Epithelial cell of proximal tubule (primary cell): ENCODE measurements at places on chromosomes 4 and X.

DNA sequence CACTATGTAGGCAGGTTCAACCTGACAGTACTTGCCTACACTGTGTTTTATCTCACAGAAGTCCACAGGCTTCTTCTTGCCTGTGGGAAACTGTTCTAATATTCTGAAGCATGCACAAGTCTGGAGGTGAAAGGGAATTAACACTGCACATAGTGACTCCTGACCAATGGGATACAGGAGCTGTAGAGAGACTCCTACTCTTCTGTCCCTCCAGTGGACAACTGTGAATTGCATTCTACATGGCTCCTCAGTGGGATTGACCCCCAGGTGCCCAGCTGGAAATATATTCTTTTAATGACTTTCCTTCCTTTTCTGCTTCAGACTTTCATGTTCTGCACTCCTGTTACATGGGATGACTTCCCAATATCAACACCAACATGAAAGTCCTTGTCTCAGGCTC, 8.2 kb upstream of the YIPF6 start:
- no peak for DNase-seq

GRCh38 chr4:26558166-26558895, 25.6 kb upstream of the TBC1D19 start:
- DNase-seq: no peak

- no peak for DNase-seq
These were observed 1347.0 kb upstream of the AGA start for GRCh38 chr4:178789279-178789678.

DNA sequence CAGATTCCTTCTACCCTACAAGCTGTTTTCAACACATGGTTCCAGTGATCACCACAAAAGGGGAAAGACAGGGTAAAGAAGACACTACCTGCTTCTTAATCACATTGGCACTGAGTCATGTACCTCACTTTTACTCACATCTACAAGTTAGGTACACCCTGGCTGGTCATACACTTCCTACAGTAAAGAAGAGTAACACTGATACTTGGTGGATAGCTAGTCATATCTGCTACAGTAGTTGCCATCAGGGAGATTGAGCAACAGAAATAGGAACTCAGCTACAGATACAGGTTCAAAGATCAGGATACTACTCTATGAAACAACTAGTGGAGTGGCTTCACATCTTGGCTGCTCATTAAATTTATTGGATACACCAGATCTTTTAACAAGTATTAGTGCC, 105.4 kb upstream of the DIAPH2 start:
- no peak for DNase-seq

DNA sequence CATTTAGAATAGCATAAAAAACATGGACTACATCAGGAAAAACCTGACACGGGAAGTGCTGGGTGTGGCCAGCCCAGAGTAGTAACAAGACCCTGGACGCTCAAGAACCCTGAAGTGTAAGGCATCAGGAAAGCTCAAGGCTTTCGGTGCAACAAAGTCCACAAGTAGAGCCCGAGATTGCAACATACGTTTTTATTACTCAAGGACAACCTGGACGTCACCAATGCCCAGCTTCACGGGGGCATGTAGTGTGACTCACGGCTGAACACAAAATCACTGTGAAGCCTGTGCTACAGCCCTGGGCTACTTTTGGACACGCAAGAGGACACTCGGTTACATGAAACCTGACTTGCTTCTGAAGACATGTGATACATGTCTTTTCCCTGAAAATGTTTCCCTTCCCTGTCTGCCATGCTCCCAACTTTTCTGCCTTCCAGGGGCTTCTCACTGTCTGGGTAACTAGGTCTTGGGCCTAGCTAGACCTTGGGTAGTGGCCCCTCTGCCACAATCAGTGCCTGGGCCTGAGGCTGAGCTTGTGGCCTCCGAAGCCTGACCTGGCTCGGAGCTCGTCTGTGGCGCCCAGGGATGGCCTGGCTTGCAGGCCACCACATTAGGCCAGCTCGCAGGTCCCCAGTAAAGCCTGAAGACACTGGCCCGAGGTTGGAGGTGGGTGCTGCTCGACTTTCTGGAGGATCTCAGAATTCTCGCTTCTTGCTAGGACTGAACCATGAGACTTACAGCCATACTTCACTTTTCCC, 9.2 kb downstream of the IRAK1 start:
- no peak for DNase-seq

GRCh38 chrX:9765737-9766097, at the start of gene GPR143:
Gene GPR143, minus strand, starts transcription at chrX:9765847. Its CDS starts 30 bp downstream, at chrX:9765817.
- DNase-seq: no peak

- DNase-seq: no peak
These were observed 168.5 kb upstream of the STK26 start for GRCh38 chrX:131854581-131854980.

- DNase-seq: no peak
These were observed 46.6 kb downstream of the FAM193A start for GRCh38 chr4:2583092-2583491.

GRCh38 chr4:24382381-24382780, 202.0 kb downstream of the DHX15 start:
- peak; percentile 88 for DNase-seq

DNA sequence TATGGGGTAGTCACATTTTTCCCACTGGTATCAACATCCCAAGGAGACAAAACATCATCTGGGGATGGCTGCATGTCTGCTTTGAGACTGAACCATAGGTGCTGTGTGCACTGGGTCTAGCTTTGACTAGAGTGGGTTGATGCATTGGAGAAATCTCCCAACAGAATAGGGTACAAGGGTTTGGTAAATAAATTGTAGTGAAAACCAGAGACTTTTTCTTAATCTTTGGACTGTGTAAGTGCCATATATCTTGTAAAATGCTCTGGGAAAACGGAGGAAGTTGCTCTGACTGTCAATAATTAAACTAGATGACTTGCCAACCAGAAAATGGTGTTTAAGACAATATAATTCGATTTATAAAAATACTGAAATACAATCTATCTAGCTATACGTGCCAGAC, 1064.0 kb upstream of the SLIT2 start:
- no peak for DNase-seq

GRCh38 chr4:121778991-121779628, 14.1 kb upstream of the SMIM43 start:
- DNase-seq: no peak

DNA sequence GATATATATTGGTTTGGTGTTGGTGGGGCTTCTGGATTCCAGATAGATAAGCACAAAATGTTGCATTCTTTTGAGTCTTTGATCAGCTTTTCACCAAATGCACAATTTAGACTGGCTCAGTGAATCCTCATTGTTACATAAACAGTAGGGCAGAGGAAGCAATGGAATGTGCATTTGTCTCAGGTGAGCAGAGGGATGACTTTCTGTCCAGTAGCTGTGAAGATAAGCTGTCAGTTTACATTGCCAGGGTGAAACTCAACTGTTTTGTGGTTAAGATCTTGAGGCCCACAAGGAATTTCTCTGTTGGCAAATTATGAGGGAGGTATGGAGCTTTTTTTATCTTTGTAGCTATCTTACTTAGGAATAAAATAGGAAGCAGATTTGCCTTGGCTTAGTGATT, 168.0 kb downstream of the GALNTL6 start:
- no peak for DNase-seq

GRCh38 chrX:2657532-2658113, 33.5 kb upstream of the CD99 start:
- no peak for DNase-seq

DNA sequence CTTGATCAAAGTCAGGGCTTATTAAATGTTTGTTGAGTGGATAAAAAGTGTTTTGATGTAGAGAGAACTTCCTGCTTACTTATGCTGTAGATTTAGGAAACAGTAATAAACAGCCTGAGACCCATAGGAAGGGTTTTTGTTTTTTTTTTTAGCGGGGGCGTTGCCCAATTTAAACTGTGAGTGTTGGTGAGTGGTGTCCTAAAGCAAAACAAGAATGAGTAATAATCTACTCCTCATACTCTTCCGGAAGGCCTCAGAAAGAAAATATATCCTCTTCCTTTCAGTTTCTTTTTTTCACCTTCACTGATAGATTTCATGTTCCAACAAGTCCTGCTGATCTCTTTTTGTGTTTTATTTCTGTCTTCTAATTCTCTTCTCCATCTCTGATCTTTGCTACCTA, 104.4 kb upstream of the SCML1 start:
- DNase-seq: no peak

DNA sequence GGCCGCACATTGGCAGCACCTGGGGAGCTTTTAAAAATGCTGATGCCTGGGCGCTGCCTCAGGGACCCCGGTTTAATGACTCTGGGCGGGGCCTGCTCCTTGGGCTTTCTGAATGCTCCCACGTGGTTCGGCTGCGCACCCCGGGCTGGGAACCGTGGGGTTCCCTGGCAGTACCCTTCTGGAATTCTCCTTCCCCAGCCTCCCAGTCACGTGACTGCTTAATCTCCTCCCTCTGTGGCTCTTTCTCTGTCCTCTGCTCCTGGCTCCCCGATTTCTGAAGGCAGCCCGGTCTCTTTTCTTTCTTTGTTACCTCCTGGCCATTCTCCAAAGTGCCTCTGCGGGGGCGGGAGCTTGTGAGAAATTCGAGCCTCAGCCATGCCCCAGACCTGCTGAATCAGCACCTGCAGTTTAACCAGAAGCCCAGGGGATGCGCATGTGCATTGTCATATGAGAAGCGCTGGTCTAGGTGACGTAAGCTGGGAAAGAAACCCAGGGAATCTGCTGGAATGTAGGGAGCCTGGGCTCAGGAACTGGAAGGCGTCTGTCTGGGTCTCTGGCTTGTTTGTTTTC, 16.6 kb downstream of the CLCN4 start:
- DNase-seq: peak; percentile 79

- no peak for DNase-seq
These were observed 691.5 kb upstream of the POU3F4 start for GRCh38 chrX:82816562-82816961.

GRCh38 chrX:55486736-55487135, 2.9 kb downstream of the USP51 start:
- no peak for DNase-seq

DNA sequence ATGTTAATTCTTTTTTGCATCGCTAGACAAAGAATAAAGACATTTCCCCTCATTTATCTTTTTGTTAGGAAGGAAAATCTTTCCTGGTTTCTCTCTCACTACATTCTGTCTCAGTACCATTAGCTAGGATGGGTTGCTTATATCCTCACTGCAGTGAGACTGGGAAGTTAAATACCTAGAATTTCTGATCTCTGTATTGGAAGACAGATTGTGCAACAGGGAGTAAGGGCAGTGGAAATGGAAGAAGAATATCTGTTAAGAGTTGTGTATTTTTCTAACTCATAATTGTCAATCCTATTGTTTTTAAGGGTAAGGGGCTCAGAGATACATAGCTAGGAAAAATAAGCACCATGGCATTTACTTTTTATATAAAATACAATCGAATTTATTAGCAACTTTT, 19.6 kb downstream of the PTPN13 start:
- no peak for DNase-seq

GRCh38 chr4:178812866-178813265, 1370.6 kb upstream of the AGA start:
- DNase-seq: no peak

DNA sequence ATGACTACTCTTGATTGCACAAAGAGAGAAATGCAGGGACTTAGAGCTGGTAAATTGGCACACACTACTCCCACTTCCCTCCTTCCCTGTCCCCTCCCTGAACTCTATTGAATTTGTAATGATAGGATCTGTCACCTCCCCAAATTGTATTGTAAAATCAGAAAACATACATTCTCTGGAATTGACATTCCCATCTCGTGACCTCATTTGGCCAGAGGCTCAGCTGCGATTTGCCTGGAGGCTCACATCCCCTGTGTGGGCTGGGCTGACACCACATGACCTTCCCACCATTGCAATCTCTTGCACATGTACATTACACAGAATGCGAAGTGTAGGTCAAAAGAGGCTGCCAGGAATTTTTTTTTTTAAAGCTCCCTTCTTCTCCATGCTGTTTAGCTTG, 172.1 kb downstream of the MID1IP1 start:
- DNase-seq: no peak

DNA sequence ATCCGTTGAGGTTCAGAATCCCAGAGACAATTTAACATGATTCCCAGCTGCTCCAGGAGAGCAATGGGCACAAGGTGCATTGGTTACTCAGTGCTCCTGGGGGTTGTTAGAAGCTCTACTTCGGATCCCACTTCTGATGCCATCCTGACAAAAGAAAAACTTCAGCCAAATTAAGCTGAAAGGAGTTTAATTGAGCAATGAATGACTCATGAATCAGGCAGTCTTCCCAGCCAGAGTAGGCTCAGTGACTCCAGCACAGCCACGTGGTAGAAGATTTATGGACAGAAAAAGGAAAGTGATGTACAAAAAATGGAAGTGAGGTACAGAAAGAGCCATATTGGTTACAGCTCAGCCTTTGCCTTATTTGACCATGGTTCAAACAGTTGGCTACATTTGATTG, 95.7 kb downstream of the PWWP3B start:
- no peak for DNase-seq

DNA sequence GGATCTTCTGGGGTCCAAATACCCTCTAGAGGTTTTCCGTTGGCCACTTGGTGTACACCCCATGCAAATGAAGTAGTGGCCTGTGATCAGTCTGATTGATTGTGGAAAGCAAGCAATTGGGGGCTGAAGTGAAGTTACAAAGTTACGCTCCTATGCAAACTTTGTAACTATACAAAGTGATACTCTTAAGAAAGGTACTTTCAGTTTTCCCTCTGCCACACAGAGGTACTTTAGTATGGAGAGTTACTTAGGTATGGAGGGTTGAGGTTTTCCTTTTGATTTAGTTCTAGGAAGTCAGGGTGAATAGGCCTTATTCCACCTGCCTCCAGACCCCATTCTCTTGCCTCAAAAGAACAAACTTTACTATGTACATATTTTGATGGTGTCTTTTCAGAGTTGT, 28.7 kb downstream of the STAG2 start:
- DNase-seq: no peak

DNA sequence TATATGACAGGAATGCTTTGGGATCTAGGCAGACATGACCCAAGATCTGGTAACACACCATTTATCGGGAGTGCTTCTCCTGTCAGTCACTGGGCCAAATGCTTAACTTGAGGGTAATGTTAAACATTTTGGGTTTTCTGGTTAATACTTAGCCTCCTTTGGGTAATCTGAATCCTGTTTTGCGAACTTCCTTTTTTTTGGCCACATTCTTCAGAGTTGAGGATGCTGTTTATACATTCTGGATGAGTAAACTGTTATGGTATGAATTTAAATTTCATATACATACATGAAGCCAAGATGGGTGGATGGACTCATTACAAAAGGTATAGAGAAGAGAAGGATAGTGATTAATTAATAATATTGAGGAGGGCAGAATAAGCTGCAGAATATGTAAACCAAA, 36.1 kb downstream of the MID1IP1 start:
- DNase-seq: no peak

DNA sequence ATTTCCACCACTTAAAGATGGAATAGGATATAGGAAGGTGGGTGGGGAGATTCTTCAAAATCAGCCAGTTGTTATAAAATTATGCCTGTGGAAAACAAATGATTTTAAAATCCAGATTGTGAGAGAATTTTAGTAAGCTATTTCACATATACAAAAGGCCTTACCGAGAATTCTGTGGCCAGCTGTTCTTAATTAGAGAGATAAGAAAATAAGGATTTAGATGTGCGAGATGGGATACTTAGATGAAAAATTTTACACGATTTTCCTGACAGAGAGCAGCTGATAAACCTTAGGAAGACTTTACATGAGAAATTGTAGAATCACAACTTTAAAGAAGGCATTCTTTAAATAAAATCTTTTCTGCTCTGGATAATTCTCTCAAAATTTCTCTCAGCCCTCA, 94.5 kb upstream of the IQCM start:
- no peak for DNase-seq

- DNase-seq: no peak
These were observed 140.4 kb downstream of the ZNF674 start for GRCh38 chrX:46404774-46405173.
